ENCODE measurements at places on chromosomes 5 and 9. TPM values are rescaled to one million over a fixed set of nuclear protein-coding genes. Genes with fewer than 3 reads are reported as not detected.

The THBS4 gene
- polyA plus RNA-seq = 0.33 TPM

The ZFP2 gene
- 0.85 TPM for polyA plus RNA-seq

The ADGRD2 gene
- polyA plus RNA-seq = not detected

The GRXCR2 gene
- not detected for polyA plus RNA-seq

The CACNA1B gene
- 0.39 TPM for polyA plus RNA-seq

The TNC gene
- polyA plus RNA-seq = 24.6 TPM

The DNAI1 gene
- not detected for polyA plus RNA-seq

The GLRA1 gene
- polyA plus RNA-seq = not detected

The UBE2QL1 gene
- not detected for polyA plus RNA-seq

The CSF1R gene
- polyA plus RNA-seq = 5.1 TPM

The CNTNAP3B gene
- 1.1 TPM for polyA plus RNA-seq

The CA9 gene
- 2.1 TPM for polyA plus RNA-seq

The GGTA1 gene
- polyA plus RNA-seq = 0.77 TPM

The MAMDC4 gene
- polyA plus RNA-seq = 12.7 TPM

The IFNE gene
- not detected for polyA plus RNA-seq

The ALDH1A1 gene
- 201 TPM for polyA plus RNA-seq

The ABHD17B gene
- 26.9 TPM for polyA plus RNA-seq

The SH3RF2 gene
- 34.1 TPM for polyA plus RNA-seq

The LRRC19 gene
- 9.6 TPM for polyA plus RNA-seq

The CCL27 gene
- 0.81 TPM for polyA plus RNA-seq

The TMC1 gene
- polyA plus RNA-seq = not detected

The RNF183 gene
- polyA plus RNA-seq = 0.85 TPM

The PCDH12 gene
- polyA plus RNA-seq = 0.42 TPM

The ENTREP1 gene
- 0.94 TPM for polyA plus RNA-seq

The SLC6A18 gene
- not detected for polyA plus RNA-seq

The SEMA6A gene
- 35.8 TPM for polyA plus RNA-seq

The SCGB3A2 gene
- polyA plus RNA-seq = 70.6 TPM

The C7 gene
- 7.7 TPM for polyA plus RNA-seq

The ITGA2 gene
- 1.5 TPM for polyA plus RNA-seq

The IRX1 gene
- polyA plus RNA-seq = 15.9 TPM

The RNF180 gene
- 3.0 TPM for polyA plus RNA-seq

The DND1 gene
- 0.52 TPM for polyA plus RNA-seq

The POLK gene
- polyA plus RNA-seq = 9.0 TPM

All from hepatocyte (in vitro differentiated cells).